ENCODE measurements at places on chromosomes 16 and 17.

DNA sequence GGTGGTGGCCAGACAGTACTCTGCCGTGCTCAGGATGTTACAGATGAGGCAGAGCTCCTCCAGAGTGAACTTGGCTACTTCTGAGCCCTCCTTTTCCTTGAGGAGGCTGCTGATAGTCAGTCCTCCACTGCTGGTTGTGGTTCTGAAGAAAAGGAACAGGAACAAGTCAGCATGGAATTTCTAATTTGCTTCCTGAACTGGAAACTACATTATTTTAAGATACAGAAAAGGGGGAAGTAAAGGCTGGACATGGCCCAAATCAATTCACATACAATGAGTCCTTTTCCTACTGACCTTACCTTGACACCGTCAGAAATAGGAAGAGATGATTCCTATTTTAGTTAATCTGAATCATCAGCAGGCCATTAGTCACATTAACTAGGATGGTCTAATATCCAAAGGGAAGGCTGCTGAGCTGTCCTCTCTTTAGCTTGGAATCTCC, 154.2 kb downstream of the VPS53 start:
- DNase-seq: no peak

GRCh38 chr16:61770301-61770700, 265.9 kb downstream of the CDH8 start:
- DNase-seq: no peak

DNA sequence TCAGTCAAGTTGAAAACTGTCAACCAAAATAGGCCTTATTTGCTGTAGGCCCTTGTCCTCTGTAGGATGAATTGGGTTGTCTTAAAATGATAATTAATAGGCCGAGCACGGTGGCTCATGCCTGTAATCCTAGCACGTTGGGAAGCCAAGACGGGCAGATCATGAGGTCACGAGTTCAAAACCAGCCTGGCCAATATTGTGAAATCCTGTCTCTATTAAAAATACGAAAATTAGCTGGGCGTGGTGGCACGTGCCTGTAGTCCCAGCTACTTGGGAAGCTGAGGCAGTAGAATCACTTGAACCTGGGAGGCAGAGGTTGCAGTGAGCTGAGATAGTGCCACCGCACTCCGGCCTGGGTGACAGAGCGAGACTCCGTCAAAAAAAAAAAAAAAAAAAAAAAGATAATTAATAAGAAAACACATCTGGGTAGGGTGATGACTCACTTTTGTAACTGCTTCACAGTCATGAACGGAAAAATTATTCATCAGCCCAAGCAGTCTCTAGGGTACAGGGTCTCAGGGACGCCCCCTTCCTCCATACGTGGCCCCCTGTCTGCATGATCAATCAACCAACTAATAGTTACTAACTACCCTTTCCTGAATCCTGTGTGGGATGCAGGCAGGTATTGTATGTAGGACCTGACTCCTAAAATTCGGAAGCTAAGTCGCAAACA, 137.0 kb upstream of the RCVRN start:
- no peak for DNase-seq

DNA sequence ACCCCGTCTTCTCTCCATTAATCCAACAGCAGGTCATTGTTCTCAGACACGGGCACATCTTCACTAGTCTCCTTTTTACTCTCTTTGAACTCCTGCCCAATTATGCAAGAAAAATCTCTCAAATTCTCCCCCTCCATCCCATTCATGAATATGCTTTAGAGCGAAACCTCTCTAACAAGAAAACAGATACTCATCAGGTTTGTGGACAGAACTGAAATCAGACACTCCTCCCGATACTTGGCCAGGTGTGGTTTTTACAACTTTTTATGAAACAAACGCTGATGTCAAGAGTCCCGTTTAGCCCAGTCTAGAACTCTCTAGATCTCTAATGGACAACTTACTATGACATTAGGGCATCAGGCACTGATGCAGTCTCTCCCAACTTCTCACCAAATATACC, 40.9 kb downstream of the PIK3R5 start:
- DNase-seq: no peak

- DNase-seq: no peak
Measured at GRCh38 chr16:85514598-85515318, 98.4 kb upstream of the GSE1 start.

- DNase-seq: no peak
Measured at GRCh38 chr17:5823219-5823618, 238.9 kb upstream of the NLRP1 start.

DNA sequence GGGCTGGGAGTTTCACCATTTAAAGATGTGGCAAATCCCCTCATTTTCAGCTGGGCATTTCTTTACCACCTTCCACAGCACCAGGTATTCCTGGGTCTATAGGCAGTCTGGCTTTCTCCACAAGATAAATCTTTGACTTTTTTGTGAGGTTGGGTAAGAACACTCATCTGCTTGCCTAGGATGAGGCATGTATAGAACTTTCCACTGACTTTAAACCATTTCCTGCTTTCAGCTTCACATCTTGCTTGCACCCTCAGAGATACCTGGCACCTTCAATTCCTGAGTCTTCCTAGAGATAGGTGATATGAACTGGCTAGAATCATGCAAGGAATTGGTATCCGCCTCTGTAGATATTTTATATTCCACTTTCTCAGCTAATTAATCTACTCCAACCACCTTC, 27.9 kb downstream of the SMURF2 start:
- no peak for DNase-seq

- peak; percentile 52 for DNase-seq
Measured at GRCh38 chr17:68462381-68463210, 5.3 kb upstream of the WIPI1 start.

- DNase-seq: no peak
Measured at GRCh38 chr17:4490637-4491061, 8.0 kb upstream of the SPNS2 start.

DNA sequence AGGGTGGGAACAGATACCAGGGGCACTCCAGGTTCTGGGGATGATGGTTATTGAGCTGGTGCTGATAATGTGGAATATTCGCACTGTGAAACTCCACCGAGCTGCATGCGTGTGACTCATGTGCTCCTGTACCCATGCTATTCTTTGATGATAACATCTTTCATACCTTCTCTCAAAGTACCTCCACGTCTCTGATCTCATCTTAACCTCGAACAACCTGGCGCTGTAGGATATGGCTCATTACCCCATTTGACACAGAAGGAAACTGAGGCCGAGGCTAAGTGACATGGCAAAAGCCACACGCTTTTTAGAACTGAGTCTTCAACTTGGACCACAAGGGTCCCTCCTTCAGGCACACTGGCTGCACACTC, 30.2 kb upstream of the MRPS23 start:
- peak; percentile 27 for DNase-seq

GRCh38 chr16:8476824-8477223, 113.5 kb downstream of the TMEM114 start:
- no peak for DNase-seq

DNA sequence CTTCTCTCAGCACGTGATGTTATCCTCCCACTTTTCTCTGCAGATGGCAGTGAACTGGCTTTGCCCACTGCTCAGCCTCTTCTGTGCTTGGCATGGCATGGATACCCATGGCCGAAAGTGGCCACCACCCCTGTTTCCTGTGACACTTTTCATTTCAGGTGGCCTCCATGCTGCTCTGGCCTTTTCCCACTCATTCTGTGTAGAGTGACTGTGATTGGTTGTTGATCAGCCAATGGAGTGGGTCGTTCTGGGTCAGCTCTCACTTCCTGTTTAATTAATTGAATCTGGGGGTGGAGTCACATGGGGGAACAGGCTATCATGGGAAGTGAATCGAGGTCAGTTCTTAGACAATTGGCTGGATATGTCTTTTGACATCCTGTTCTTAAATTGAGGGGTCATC, 350.1 kb upstream of the EEF2KMT start:
- no peak for DNase-seq

- DNase-seq: no peak
Measured at GRCh38 chr16:71622088-71622487, 3.9 kb upstream of the MARVELD3 start.

DNA sequence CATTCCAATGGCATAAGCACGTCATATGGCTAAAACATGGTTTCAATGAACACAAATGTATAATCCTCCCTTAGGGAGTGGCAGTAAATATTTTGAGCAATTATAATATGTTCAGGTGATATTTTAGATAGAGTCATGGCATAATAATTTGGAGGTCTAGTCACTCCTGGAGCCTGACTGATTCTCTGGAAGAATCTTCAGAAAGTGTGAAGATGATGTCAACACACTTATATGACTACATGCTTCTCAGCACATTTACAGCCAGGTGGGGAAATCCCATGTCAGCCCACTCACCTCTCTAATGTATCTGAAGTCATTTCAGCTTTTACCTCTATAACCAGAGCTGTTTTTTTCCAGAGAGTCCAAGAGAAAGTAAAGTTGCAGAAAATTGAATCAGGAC, 474.8 kb downstream of the SHISA9 start:
- no peak for DNase-seq

DNA sequence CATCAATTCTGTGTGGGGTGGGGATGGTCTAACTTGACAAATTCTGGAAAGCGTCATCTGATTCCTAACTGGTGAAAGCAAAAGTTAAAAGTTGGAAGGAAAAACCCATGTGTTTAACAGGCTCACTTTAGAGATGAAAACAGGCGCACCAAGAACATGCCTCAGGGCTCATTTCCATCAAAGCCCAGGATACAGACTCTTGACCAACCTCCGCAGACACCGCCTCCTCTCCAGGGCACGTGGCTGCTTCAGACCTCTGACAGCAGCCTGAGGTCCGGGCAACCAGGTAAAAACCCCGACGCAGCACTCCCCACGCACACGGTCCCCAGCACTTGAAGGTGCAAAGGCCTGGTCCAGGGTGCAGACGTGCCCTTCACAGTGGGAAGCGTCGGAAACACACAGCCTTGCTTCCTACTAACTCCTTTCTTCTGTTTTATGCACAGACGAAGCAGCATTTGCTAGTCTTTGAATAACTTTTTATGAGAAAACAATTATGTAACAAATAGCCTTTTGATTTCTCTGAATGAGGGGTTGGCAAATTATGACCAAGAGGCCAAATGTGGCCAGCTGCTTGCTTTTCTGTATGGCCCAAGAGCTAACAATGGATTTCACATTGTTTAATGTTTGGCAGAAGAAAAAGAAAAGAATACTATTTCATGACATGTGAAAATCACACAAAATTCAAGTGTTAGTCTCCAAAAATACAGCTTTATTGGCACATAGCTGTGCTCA, 44.2 kb upstream of the TRAP1 start:
- DNase-seq: no peak

DNA sequence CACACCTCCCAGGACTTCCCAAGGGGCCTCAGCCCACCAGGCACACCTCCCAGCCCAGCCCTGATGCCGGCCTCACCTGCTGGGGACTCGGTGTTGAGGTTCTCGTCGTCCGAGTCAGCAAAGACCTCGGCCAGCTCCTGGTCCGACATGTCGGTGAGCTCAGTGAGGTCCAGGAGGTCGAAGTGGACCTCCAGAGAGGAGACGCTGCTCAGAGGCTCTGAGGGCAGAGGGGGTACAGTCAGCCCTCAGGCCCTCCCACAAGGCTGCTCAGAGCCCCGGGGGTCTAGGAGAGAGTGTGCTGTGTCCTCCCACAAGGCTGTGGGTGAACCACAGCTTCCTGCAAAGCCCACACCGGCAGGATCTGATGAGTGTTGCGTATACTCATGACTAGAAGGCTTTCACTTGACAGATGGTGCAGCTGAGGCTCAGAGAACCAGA, 10.5 kb downstream of the DBNDD1 start:
- DNase-seq: peak; percentile 63

DNA sequence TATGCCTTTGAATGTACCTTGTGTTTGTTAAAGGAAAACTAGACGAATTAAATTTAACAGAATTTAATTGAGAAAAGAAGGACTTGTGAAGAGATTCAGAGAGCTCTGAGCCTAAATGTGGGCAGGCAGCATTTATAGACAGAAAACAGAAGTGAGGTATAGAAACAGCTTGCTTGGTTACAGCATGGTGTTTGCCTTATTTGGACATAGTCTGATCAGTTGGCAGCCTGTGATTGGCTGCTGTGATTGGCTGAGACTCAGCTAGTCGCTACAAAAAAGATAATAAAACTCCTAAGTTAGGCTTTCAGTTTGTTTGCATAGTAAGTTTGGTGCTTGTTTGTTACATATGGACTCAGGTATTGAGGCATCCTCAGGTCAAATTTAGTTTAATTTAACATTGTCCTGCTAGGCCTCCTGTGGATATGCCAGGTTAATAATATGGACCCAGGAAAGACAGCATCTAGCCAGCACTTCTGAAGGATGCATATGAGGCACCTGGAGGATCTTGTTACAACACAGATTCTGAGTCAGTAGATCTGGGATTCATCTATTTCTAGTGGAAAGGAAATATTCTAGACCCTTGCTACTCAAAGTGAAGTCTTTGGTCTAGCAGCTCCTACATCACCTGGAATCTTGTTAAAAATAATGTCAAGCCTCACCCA, 43.4 kb downstream of the SLFN5 start:
- DNase-seq: no peak

DNA sequence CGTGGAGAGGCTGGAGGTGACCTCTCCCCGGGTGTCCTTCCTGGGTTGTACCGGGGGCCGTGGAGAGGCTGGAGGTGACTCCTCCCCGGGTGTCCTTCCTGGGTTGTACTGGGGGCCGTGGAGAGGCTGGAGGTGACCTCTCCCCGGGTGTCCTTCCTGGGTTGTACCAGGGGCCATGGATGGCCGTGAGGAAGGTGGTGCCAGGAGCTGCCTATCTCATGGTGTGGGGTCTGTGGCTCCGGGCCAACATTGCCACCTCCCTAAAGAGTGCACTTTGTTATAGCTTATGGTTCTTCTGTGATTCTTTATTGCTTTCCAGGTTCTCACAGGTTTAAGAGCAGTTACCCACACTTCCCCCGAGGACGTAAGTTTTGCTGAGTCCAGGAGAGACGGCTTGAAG, 86.3 kb upstream of the ZNF750 start:
- no peak for DNase-seq

GRCh38 chr17:896953-897661, 82.5 kb downstream of the NXN start:
- DNase-seq: no peak

GRCh38 chr17:76354317-76354729, 607 bp upstream of the PRPSAP1 start:
- DNase-seq: no peak

DNA sequence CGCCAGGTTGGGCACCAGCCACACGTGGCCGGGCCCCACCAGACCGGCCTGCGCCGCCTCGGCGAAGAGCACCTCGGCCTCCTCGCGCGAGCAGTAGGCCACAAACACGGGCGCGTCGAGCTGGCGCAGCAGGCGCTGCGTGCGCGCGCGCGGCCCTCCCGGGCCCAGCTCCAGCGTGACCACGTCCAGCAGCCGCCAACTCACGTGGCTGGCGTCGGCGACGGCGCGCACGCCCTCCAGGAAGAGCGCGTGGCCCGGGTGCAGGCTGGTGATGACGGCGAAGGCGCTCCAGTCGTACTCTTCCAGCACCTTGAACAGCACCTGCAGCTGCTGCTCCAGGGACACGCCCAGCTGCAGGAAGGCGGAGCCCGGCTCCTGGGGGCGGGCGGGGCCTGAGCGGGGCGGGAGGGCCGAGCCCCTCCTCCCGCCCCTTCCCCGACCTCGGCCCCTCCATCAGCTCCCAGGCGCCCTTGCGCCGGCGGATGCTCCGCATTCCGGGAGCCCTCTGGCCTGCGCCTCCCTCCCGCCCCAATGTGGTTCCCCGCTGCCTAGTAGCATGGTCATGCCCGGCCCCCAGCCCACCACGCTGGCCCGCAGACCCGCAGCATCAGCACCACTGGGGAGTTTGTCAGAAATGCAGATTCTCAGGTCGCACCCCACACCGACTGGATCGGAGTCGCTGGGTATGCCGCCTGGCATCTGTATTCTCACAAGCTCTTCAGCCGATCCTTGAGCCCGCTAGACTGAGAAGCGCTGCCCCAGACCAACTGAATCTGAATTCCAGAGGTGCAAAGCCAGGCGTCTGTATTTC, 7.2 kb downstream of the GRIN2C start:
- peak; percentile 59 for DNase-seq

Measured in stimulated activated CD4-positive, alpha-beta T cell treated with anti-CD3 and anti-CD28 coated beads, Interleukin-15, amount 100 ng/mL, for 48 hours (primary cell).